ENCODE measurements at places on chromosomes 5 and 9.

GRCh38 chr5:21649969-21650368 lies 1203.2 kb downstream of the CDH12 start:
- DNase-seq = no peak

GRCh38 chr5:32290922-32291321 lies 21.8 kb downstream of the MTMR12 start:
- DNase-seq = no peak

- DNase-seq = no peak
Measured at GRCh38 chr5:175856408-175857100, 14.8 kb upstream of the CPLX2 start.

DNA sequence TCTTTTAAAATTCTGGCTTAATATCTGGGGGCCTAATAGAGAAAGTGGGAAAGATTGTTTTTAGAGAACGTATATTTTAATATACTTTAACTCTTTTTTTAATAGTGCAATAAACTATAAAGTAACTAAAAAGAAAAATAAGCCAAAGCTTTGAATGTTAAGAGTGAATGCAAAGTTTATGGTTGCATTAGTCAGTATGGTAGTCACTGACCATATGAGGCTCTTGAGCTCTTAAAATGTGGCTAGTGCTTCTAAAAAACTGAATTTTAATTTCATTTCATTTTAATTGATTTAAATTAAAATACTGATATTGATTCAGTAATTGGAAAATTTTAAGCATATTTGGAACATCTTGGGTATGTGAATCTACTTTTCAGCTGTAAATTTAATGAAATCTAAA lies 310.7 kb downstream of the PJA2 start:
- no peak for DNase-seq

GRCh38 chr5:114367029-114367428 lies 5.2 kb downstream of the KCNN2 start:
- DNase-seq = no peak

DNA sequence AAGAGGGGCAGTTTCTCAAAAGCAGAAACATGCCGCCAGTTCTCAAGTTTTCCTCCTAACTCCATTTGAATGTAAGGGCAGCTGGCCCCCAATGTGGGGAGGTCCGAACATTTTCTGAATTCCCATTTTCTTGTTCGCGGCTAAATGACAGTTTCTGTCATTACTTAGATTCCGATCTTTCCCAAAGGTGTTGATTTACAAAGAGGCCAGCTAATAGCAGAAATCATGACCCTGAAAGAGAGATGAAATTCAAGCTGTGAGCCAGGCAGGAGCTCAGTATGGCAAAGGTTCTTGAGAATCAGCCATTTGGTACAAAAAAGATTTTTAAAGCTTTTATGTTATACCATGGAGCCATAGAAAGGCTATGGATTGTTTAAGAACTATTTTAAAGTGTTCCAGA lies 142.8 kb downstream of the NTRK2 start:
- no peak for DNase-seq

GRCh38 chr5:32581010-32581785 lies 4.2 kb upstream of the SUB1 start:
- no peak for DNase-seq

GRCh38 chr5:72598401-72599064 lies 91.3 kb upstream of the ZNF366 start:
- no peak for DNase-seq

GRCh38 chr5:7927466-7928375 lies 58.8 kb downstream of the MTRR start:
- no peak for DNase-seq

GRCh38 chr9:8600914-8601680 lies 801.5 kb upstream of the DMAC1 start:
- no peak for DNase-seq

DNA sequence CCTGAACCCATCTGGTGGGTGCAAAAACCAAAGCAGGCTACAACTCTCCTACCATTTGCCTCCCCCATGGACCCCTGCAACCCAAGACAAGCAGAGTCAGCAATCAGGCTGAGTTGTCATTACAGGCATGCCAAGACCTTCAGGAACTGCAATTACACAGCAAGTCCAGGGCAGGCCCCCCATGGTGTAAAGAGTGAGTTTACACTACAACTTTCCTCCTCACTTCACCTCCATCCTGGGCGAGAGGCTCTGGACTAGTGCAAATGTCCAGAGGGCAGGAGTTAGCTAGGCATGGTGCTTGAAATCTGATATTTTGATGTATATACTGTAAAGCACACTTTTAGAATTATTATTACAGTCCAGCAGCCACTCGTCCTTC lies 7.0 kb upstream of the P4HA2 start:
- no peak for DNase-seq

DNA sequence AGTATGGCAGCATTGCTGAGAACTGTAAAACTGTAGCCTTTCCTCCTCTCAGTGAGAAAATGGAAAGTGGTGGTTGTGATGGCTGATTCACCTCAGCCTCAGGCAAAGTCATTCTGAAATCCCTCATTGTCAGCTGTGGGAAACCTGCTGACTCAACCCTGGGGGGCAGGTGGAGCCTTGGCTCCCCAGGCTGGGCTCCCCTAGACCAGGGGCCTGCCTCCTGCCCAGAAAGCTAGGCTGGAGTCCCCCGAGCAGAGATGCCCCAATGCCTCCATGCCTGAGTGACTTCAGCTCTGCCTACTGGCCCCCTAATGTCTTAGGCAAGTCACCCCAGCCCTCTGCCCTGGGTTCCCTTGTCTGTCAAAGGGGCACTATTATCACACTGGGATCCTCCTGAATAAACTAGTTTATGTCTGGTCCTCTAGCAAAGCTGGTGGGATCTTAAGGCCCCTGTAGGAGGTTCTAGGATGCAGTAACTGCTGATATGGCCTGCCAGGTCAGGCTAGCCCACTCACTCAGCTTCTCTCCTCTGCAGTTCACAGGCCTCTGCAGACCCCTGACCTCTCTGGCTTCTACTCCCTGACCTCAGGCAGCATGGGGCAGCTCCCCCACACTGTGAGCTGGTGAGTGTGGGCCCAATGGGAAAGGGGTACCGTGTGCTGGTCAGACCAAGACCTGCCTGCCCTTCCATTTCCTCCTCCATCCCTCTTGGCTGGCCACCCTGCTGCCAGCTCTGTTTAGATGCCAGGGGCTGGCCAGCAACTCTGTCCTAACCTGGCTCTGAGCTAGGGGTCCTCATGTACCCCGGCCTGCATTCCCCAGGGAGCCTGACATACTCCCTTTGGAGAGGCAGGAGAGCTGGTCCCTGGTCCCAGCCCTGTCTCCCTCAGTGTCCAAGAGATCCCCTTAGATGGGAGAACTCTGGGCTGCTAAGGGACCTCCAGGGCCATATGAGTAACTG lies 24.2 kb downstream of the TCF7 start:
- DNase-seq = no peak

GRCh38 chr9:113622600-113623400 lies 159.3 kb downstream of the RGS3 start:
- no peak for DNase-seq

DNA sequence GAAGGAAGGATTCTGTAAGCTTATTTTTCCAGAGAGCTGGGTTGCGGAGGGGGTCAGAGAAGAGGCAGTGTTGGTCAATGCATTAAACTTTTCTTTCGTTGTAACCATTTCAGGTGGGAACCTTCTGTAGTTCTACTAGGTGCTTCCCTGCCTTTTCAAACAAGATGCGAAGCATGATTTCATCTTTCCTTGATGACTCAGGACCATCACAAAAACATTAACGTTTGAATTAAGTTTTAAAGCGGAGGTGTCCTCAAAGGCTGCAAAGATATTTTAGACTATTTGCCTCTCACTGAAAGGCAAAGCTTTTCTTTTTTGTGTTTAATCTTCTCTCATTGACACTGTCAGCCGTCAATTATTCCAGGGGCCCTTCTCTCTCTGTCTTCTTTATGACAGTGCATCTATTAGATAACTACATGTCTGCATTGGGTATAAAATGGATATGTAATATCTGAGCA lies 26.3 kb upstream of the FAT2 start:
- DNase-seq = no peak

- no peak for DNase-seq
Measured at GRCh38 chr5:171762021-171762608, 23.5 kb upstream of the SMIM23 start.

DNA sequence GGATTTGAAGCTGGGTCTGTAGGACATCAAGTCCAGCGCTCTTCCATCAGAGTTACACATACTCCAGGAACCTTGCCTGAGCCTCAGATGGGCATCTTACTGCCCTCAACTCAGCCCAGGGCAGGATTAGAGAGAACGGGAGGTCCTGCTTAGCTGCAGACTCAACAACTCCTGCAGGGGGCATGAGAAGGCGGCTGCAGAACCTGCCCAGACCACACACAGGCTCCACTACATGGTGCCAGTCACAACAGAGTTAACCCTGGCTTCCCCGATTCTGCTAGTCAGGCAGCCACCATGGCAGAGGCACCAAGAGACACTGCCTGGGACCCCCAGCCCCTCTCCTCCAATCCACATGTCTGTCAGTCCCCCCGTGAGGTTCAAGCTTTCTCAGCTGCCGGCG lies 23.9 kb upstream of the CPLX2 start:
- no peak for DNase-seq

DNA sequence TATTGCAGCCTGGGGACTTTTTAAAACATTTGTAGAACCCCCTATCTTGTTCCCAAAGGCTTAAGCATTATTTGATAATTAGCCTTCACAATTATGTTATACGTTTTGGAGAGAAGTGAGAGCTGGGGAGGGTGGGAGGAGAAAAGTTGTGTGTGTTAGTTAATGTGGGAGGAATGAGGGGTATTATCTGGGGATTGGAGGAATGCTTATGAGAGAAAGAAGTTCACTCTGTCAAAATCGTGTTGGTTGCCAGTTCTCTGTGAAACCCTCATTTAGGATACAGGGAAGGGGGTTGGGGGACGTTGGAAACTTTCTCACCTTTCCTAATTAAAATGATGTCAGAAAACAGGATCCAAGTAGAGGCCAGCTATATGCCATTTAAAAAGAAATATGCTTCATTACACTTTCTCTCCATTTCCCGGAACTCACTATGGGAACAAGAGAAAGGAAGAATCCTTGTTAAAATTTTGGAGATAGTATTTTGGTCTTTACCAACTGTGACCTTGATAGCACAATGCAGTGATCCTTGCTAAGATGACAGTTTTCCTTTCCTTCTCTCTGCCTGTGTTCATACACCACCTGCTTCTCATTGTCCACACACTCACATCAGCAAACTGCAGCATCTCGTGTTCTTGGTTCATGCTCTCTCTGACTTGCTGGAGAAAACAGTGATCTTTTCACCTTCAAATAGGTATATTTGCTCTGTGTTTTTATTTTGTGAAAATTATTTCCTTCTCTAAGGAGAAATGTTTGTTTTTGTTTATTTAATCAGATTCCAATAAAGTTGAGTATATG lies 336.7 kb upstream of the CLINT1 start:
- no peak for DNase-seq

DNA sequence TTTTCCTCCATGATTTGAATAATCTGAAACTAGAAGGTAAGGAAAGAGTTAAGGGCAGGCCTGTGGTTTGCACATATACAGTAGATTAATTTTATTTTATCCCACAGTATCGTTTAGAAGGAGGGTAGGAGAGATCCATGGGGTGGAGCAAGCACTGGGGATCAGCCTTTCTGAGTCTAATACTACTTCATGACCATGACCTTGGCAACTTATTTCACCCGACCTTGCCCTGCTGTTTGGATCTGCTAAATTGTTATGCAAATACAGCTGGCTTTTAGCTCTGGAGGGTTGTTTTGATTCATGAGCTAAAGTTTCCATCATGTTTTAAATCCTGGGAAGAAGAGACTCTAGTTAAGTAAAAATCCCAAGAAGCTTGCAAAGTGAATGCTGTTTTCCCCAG lies 864 bp upstream of the GRIN3A start:
- no peak for DNase-seq

DNA sequence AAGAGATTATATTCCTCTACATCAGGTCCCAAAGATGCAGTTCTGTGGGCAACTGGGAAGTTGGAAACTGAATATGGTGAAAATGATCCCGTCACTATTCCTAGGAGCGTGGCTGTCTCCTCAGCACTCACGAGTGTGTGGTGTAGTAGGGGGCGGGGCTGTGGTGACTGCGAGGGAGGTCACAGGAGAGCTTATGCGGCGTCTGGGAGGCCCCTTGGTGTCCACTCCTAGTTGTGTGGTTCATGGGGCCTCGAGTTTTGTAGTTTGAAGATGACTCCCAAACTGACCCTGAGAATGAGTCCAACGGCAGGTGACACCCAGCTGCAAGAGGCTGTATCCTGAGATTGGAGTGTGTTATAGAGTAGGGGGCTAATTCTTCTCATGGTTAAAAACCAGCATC lies 68.2 kb downstream of the MVB12B start:
- no peak for DNase-seq

GRCh38 chr5:141948812-141949211 lies 9.2 kb downstream of the PCDH12 start:
- DNase-seq = no peak

DNA sequence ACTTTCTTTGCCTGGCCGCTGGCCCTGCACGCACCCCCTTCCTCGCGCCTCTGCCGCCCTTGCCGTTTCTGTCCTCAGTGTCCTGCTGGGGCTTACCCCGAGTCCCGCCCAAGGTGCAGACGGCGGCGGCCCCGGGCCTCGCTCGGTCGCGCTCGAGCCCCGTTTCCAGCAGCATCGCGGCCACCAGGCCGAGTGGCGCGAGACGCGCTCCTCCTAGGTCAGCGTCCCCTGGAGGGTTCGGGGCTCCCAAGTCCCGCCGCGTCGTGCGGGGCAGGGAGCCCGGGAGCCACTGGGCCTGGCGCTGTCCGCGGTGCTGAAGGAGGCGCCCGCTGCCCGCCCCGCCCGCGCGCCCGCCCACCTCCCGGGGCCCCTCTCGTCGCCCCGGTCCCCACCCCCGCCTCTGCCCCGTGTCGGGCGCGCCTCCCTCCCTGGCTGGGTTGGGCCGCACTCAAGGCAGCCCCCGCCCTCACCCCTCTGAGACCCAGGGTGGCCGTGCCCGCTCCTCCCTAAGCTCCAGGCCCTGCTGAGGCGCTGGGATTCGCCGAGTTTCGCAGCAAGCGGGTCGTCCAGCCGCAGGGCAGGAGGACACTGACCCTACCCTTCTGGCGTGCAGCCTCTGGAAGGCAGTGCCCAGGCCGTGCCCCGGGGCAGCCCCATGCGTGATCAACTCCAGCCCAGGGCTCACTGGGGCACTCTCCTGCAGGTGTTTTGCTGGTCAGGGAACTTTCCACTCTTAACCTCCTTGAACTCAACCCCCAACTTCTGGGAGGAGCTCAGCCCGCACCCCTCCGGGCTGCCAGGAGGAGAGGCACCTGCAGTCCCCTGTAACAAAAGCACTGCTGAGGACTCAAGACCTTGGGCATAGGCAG lies at the start of gene LHX3:
Gene LHX3 (minus strand): TSS at position 291 of the 869 bp plus-strand sequence. CDS start 116 bp downstream, at position 175.
- DNase-seq = no peak

Data from activated CD8-positive, alpha-beta memory T cell treated with anti-CD3 and anti-CD28 coated beads for 4 hours (primary cell).